ENCODE measurements at places on chromosomes 1 and 21. TPM values are rescaled to one million over a fixed set of nuclear protein-coding genes. Genes with fewer than 3 reads are reported as not detected.

GRCh38 chr1:204760757-204761156 lies 75.2 kb upstream of the LRRN2 start:
- no peak for DNase-seq

The OR10X1 gene
- not detected for total RNA-seq

DNA sequence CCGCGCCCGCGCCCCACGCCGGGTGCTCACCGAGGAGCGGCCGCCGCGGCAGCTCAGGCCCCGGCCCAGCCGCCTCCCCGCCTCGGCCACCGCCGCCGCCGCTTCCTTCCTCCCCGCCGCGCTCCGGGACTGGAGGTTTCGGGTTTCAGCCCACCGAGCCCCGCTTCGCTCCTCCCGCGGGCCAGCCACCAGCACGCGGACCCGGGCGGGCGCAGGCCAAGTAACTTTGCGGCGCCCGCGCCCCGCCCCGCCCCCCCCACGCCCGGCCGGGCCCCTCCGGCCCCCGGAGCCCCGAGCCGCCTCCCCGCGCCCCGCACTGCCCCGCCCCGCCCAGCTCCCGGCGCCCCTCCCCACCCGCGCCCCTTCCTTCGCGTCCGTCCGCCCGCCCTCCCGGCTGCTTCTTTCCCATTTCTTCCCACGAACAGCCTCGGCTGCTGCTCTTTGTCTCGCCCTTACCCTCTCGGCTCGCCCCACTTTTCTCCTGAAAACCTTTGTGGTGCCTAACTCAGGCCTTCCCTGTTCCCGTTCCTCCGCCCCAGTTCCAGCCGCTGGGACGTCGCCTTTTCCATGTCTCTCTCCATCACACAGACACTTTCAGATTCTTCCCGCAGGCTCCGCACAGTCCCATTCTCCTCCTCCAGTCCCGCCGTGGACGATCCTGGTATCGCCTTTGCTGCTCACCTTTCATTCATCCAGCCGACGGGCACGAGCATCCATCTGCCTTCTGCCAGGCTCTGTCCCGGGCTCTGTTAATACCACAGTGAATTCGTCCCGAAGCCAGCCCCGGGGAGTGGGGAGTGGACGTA lies at the start of gene GPR161:
Gene GPR161, minus strand, starts transcription at position 222 of the 806 bp plus-strand sequence. CDS start 32,080 bp downstream, outside the sequence.
- peak; percentile 26 for DNase-seq

- no peak for DNase-seq
Observed at GRCh38 chr1:177953549-177953948, 16.3 kb downstream of the SEC16B start.

All from omental fat pad (tissue), 4 donors.